ENCODE measurements at places on chromosomes 5 and 9.

- peak; percentile 20 for DNase-seq
These were observed 12.1 kb upstream of the TLE4 start for GRCh38 chr9:79559495-79560181.

- DNase-seq, result no peak
These were observed 90.1 kb downstream of the SREK1 start for GRCh38 chr5:66234241-66234640.

GRCh38 chr5:79552984-79553383 lies 39.0 kb upstream of the HOMER1 start:
- DNase-seq, result peak; percentile 88

DNA sequence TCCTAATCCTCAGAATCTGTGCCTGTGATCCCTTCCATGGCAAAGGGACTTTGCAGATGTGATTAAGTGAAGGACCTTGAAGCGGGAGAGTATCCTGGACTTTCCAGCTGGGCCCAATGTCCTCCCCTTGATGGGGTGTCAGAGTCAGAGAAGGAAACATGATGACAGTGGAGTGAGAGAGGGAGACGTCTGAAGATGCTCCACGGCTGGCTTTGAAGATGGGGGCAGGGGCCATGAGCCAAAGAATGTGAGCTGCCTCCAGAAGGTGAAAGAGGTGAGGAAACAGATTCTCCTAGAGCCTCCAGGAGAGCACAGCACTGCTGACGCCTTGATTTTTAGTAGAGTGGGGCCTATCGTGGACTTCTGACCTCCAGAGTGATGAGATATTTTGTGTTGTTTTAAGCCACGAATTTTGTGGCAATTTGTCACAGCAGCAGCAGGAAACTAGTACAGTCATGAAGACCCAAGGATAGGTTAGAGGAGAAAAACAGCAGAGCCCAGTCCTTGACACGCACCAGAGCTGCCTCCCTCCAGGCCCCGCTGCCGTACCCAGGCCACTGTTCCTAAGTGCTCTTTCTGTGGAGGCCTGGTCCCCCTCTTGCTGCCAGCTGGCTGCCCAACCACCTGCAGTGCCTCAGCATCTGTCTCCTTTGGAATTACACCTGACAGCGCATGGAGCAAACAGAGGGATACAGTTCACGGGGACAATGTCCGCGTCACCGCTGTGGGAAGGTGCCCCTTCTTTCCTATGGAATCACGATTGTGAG lies 78.1 kb downstream of the MACROH2A1 start:
- DNase-seq, result no peak

- no peak for DNase-seq
These were observed 14.6 kb upstream of the F2R start for GRCh38 chr5:76701298-76701697.

DNA sequence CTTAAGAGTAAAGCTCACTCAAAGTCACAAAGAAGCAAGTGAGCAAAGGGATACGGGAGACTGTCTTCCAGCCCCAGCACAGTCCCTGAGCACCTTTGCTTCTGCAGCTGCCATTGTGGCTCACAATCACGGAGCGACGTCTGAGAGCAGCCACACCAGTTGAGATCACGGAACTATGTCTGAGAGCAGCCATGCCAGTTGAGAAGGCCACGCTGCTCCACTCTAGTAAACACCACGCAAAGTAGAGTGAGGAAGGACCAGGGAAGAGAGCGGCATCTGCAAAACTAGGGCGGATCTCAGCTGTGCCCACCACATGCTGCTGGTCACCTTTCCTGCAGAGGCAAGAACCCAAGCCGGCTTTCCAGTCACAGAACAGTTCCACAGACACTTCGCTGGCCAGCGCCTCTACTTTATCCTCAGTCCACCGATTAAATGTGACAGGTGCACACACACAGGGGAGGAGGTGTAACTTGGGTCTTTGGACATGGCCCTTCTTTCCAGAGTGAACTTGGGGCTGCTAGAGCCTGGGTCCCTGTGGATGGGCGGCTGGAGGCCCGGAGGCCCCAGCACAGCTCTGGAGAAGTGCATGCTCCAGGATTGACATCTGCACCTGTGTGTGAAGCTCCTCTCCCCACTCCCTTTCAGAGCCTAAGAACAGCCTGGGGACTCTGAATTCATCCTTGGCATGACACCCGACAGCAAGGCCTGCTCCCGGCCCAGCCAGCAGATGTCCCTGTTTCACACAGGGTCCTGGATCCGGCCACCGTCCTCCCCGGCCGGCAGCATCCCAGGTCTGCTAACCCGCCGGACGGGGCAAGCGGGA lies 324.9 kb upstream of the IRX4 start:
- DNase-seq, result no peak
